ENCODE measurements at places on chromosomes 1 and 21.

DNA sequence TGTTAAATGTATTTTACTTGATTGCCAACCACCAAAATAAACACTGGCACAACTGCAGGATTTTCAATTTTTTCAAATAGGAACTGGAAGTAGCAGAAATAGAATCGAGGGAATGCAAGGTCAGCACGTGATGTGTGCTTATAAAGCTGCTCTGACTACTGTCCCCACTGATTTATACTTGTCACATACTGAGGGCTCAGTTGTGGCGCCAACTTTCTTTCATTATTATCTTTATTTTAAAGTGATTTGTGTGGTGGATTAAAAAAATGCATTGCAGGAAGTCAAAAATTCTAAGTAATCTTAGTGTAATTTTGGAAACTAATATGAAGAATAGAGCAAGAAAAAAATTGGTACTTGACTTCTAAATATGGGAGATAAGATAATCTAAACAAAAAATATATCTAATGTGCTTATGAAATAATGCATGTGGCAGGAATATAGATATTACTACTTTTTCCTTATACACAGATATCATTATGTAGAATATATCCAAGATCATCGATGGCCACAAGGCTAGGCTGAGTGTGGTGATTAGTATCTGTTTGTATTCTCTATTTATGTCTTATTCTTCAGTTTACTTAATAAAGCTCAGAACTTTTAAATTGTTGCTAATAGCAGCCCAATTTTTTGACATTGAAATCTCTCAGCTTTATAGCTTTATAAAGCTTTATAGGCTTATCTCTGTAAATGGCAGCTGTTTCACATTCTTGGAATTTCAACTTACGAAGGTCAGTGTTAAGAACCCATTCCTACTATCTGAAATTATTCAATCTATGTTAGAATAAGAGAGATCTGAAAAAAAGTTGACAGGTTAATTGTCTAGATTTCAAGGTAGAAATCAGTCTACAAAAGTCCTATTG is 404.5 kb upstream of the ADAMTS5 start:
- no peak for DNase-seq

DNA sequence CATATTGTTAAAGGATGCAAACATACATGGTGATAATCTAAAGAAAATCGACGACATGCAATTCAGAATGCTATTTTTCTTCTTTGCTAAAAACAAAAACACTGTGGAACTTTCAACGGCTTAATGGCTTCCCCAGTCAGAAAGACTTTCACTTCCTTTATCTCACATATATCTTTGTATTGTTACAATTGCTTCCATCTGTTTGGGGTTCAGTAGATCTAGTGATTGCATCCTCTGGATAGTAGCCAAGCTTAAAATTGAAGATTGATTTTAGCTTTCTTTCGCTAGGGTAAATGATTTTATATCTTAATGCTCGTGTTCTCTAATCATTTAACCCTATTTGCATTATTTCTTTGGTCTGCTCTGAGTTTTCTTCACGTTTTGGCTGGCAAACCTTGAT is 31.8 kb upstream of the ADAMTS1 start:
- DNase-seq = no peak

GRCh38 chr1:61241411-61241838 is 159.1 kb downstream of the NFIA start:
- no peak for DNase-seq

DNA sequence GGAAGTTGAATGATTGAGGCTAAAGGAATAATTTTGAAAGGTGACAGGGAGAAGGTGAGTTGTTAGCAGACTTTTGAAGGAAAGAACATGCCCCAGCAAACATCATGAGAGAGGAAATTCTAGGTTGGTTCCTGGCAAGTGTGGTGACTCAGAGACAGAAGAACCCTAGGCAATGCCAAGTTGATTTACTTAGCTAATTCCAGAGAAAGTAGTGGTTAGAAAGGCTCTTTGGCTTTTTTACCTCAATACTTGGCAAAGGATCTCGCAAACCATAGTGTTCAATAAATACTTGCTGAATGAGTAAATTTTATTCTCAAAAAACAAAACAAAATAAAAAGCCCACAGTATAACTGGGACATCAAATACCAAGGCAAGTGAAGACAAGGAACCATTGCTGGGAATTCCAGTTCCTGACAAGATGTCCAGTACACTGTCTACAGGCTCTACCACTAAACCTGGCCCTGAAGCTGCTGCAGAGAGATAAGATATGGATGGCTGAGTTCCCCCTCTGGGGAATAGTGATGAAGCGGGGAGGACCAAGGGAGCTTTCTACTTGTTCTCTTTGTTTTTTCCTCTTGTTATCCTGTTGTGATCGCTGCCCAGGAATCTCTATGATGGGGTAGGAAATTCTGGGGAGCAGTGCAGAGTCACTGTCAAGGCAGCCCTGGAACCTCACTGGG is 48.2 kb downstream of the IL12RB2 start:
- peak; percentile 12 for DNase-seq

GRCh38 chr1:32695098-32695904 is 7.3 kb downstream of the SYNC start:
- no peak for DNase-seq

- DNase-seq = no peak
These were observed 164.8 kb downstream of the PPIAL4G start for GRCh38 chr1:148318123-148318903.

Measured in BE2C (cell line).